ENCODE measurements at places on chromosomes 7 and 10.

DNA sequence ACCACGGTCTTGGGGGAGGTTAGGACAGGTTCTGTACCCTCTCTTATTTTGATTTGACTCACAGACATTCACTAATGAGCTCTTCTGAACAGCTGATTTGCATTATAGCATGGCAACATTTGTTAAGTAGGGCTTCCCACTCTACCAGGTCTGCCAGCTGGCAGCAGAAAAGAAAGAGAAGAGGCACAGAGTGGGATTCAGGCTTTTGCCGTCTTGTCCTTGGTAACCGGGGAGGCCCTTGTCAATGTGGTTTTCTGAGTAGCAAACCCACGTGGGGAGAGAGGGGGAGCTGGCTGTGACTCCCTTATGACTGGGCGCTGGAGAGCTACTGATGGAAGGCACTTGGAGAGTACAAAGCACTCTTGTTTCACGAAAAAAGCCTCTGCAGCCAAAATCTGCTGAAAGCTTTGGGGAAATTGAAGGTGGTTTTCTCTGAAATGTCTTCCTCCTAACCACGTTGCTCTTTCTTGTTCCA lies 355.3 kb upstream of the GALNT17 start:
- DNase-seq, result no peak

- no peak for DNase-seq
These were observed 8.2 kb downstream of the EMX2 start for GRCh38 chr10:117550599-117551329.

GRCh38 chr7:127959770-127960169 lies 71.5 kb downstream of the LRRC4 start:
- no peak for DNase-seq

GRCh38 chr10:122310311-122311050 lies 39.4 kb downstream of the BTBD16 start:
- DNase-seq, result no peak

GRCh38 chr7:148348466-148348865 lies 242.1 kb upstream of the C7orf33 start:
- no peak for DNase-seq

GRCh38 chr7:90530263-90530662 lies 60.8 kb downstream of the PTTG1IP2 start:
- DNase-seq, result peak; percentile 79

- no peak for DNase-seq
These were observed 19.8 kb upstream of the ATE1 start for GRCh38 chr10:121947343-121948330.

GRCh38 chr7:121322460-121322859 lies 6.3 kb upstream of the WNT16 start:
- no peak for DNase-seq

GRCh38 chr7:104657134-104657533 lies 328.7 kb downstream of the LHFPL3 start:
- DNase-seq, result no peak

- no peak for DNase-seq
These were observed 3.2 kb upstream of the INSIG1 start for GRCh38 chr7:155294511-155294778.

Data from A673 (cell line).